ENCODE measurements at places on chromosomes 7 and 10.

GRCh38 chr10:95864906-95865813 lies 42.6 kb upstream of the CC2D2B start:
- DNase-seq, result no peak

GRCh38 chr10:76939933-76940468 lies 697.6 kb downstream of the KCNMA1 start:
- DNase-seq, result no peak

- DNase-seq, result no peak
Measured at GRCh38 chr7:38222481-38223096, 44.5 kb downstream of the STARD3NL start.

- no peak for DNase-seq
Measured at GRCh38 chr10:86586516-86586915, 64.9 kb upstream of the WAPL start.

GRCh38 chr7:12244694-12245093 lies 33.6 kb downstream of the TMEM106B start:
- DNase-seq, result no peak

DNA sequence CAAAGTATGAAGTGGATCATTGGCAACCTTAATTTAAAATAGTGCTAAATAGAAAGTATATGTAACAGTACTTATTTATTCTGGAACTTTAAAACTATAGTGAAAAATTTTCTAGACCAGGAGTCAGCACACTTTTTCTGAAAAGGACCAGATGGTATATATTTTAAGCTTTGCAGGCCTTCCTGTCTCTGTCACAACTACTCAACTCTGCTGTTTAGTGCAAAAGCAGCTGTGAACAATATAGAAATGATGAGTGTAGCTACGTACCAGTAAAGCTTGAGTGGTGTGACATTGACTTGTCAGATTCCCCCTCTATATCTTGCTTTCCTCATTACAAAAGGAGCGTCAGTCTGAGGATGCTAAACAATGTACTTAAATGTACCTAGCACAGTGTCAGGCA lies 88.1 kb upstream of the IGFBP3 start:
- DNase-seq, result no peak

DNA sequence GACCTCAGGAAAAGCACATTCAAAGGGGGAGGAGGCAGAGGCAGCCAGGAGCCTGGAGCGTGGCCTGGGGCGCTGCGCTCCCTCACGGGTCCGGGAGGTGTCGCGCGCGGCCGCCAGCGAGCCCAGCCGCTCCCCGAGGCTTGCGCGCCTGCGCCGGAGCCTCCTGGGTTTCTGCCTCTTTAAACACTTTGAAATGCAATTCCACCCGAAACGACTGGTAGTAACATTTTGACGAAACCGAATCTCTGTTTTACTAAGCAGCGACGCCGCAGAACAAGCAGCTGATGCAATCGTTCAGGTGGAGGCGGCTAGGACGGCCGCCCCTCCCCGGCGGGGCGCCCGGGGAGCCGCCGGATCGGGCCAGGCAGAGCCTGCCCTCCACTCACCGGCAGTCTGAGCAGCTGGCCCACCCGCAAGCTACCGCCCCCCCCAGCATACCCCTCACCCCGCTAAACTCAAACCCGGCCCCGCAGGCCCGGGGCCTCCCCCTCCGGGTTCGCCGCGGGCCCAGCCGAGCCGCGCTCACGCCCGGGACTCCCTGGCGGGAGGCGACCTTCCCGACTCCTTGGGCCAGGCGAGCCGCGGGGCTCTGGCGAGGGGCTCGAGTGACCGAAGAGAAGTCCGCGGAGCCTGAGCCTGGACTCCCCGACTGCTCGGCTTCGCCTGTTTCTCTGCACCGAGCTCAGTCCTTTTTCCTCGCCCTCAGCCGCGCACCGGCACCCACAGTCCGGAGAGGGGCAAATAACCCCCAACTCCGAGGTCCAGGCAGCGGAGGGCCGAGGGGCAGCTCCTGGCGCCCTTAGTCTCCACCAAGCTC lies 3.2 kb downstream of the MKX start:
- DNase-seq, result peak; percentile 85

DNA sequence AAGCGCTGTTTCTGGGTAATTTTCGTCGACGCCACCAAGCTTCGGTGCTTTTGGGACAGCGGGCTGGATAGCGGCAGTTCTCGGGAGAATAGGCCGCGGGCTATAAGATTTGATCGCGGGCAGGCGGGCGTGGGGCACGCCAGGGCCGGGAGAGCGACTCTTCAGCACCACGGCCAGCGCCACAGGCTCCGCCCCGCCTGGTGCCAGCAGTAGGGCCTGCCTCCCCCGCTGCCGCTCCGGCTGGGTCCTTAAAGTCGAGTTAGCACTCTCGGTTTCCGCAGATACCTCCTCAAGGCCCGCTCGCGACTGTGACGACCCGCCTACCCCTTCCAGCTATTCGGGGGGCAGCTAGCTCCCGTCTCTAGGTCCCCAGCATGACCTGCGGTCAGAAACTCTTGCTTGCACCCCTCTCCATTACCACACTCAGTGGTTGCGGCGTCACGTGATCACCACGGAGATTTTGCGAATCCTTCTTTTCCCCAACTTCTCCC lies 9.4 kb downstream of the NXPH1 start:
- peak; percentile 70 for DNase-seq

DNA sequence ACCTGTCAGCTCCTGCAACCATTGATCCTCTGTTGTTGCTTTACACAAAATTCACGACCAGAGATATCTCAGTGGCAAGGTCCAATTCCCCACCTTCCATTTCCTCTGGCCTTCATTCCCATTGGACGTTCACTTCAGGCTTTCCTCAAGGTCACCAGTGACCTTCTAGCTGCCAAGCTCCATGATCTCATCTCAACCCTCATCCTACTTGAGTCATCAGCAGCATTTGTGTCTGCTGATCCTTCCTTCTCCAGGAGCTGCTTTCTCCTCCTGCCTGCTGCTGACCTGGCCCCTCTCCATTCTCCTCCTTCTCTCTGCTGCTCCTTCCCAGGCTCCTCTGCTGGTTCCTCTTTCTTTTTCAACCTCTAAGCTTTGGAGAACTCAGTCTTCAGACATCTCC lies 66.2 kb upstream of the C10orf90 start:
- DNase-seq, result no peak

GRCh38 chr10:87750001-87750671 lies 67.9 kb downstream of the ATAD1 start:
- no peak for DNase-seq

- DNase-seq, result peak; percentile 52
Measured at GRCh38 chr10:92242910-92243671, 47.8 kb downstream of the CPEB3 start.

DNA sequence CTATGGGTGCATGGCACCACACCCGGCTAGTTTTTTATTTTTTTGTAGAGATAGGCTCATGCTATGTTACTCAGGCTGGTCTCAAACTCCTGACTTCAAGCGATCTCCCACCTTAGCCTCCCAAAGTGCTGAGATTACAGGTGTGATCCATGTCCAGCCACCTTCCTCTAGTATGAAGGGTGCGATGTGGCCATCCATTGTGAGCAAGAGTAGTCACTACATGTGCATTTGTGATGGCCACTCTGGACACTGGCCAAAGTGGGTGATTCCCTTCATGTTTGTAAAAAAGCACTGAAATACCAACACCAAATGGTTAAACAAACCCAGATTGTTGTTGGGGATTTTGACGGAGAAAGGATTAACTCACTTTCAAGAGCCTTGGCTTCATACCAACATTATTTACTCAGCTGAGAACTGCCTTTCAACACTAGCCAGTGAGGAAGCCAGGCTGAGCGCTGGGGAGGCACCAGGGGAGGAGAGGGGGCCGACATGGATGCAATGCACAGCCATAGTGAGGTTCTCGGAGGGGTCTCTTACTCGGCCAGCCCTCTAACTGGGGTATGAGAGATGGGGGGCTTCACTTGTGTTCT lies 198.1 kb upstream of the LYZL2 start:
- DNase-seq, result no peak

DNA sequence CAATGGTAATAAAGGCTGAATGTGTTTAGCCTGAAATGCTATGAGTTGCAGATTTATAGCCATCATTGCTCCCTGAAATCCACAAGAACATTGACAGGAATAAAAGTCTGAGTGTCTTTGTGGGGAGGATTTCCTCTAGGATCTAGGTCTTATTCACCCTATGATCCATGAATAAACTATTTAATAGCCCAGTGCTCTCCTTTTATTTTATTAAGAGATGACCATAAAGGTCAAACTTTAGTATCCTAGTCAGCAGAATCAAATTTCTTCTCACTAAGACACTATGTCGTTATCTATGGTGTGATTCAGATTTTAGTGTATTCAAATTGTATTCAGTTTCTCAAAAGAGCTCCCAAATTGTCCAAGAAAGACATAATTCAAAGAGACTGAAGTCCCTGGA lies 67.8 kb upstream of the AKR1E2 start:
- no peak for DNase-seq

DNA sequence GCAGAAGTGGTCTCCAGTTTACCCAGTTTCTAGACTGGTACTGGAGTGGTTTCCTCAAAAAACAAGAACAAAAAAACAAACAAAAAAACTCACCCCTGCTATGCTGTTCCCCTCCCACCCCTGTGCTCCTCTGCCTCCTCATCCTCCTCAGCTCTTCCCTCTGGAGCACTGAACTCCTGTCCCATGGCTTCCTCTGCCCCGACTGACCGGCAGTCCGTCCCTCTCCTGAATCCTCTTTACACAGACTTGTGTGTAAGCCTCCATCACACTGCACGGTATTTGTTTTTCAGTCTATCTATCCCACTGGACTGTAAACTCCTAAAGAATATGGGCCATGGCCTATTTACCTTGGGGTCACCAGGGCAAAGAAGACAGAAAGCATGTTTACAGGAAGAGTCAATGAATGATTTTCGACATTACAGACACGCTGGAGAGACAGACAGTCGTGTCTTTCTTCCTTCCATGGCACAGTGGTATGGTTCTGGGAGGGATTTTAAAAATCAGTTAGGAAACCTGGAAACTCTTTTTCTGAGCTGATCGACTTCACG lies 265.3 kb downstream of the GLI3 start:
- no peak for DNase-seq

DNA sequence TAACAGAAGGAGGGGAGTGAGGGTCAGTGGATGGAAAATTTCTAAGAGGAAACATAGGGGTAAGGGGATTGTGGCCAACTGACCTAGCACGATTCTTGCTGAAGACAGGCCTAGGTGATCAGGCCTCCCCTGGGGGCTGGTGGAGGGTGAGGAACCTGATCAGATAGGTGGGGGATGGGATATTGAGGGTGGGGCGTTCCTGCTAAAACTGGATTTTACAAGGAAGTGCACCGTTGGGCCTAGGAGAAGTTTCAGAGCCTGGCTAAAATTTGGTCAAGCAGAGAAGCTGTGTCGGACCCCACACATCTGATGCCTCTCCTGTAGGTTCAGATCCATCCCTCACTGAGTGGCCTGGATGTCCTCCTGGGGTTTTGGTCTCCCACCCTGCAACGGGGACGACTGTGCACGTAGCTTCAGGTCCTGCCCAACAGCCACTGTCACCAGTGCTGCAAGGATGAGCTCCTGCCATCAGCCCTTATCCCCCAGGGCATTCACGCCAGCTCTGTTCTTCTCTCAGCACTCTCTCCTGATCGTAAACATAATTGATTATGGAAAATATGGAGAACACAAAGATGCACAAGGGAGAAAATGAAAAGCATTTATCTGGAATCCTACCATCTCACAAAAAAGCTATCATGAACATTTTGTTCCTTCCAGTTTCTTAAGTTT lies 89.9 kb downstream of the ADCY1 start:
- DNase-seq, result peak; percentile 4

DNA sequence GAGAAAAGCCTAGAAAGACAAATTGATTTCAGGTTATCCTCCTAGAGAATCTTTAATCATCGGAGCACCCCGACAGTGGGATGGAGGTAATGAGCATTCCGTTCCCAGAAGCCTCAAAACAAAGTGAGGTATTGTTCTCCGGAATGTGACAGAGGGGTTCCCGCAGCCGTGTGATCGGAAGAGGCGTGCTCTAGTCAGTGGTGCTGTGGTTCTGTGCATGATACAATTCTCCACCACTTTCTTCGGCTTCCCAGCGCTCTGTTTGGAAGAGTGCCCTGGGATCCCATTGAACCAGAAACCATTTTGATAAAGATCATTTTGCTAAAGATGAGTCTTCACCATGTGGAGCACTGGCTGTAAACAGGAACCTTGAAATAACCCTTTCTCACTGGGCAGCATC lies 434.6 kb downstream of the PAXIP1 start:
- no peak for DNase-seq

DNA sequence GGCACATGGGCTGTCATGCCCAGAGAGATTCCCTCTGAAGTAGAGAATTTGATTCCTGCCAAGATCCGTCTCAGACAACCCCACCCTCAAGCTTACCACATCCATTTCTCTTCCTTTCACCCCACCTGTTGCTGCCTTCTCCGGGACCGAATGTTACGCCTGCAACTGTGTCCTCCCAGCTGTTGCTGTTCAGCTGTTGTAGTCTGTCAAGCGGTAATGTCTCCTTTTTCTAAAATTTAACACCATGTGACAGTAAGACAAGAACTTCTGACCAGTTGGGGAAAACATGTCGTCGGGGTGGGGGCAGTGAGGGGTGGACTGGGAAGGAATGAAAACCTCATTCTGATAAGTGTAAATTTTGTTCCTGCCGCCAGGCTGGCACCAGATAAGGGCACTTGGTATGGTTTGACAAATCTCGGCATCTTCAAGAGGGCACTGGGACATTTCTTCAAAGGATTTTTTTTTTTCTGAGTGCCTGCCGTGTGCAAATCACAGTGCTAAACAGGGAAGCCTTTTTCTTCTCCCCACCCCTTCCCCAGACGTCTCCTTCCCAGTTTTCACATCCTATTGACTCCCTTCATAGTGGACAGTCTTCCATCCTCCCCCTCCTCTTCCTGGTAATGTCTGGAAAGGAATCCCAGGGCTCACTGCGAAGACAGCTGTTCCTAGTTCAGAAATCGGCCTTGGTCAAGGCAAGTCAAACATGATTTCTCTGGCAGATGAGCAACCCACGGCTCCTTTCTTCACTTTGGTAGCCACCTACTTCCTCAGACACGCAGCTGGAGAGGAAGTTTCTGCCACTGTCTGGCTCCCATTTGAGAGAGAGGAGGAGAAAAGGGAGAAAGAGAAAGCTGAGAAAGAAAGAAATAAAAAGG lies 5.0 kb upstream of the CELF2 start:
- DNase-seq, result no peak

DNA sequence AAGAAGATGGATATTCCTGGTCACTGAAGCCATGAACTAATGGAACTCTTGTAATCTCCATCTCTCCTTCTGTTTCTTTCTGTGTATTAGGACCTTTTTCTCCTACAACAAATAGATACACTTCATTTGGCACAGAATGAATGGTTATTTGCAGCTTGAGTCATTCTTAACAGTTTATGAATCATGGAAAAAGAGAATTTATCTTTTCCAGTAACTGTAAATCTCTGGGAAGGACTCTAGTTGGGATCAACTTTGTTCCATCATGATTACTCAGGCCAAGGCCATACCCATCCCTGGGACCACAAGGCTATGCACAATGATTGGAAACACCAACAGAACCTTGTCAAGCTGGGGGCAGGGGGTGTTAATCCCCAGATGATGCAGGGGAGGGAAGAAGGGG lies 36.1 kb upstream of the MDFIC start:
- DNase-seq, result no peak

DNA sequence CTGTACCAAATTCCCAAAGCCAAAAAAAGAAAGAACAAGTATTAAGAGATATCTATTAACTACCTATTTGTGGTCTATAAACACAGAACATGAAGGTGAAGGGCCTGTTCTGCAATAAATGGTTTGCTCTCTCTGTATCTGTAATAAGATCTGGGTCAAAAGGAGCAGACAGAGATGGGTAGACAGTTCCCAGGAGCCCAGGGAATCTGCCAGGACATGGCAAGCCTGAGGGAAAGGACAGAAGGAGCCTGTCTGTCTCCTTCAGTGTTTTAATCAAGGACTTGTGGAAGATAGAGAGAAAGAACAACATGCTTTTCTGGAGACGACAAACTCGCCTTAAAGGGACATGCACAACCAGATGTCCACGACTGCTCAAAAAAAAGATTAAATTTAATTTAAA lies 165.7 kb downstream of the ELMO1 start:
- no peak for DNase-seq
